Liver (tissue), 10 donors: ENCODE measurements at places on chromosomes 12 and 14. TPM values are rescaled to one million over a fixed set of nuclear protein-coding genes. Genes with fewer than 3 reads are reported as not detected.
A peak's percentile ranks its signal among the peaks of the same experiment; 100 is the strongest.

- no peak for DNase-seq
- no peaks in the 10 kb centered on the region for H3K36me3 ChIP-seq
- H3K4me3 ChIP-seq, result no peak overlapping the region
- H3K27me3 ChIP-seq, result no peaks in the 10 kb centered on the region
- no peaks in the 10 kb centered on the region for H3K4me1 ChIP-seq
Observed at GRCh38 chr12:22874151-22874550, 249.2 kb downstream of the ETNK1 start.

DNA sequence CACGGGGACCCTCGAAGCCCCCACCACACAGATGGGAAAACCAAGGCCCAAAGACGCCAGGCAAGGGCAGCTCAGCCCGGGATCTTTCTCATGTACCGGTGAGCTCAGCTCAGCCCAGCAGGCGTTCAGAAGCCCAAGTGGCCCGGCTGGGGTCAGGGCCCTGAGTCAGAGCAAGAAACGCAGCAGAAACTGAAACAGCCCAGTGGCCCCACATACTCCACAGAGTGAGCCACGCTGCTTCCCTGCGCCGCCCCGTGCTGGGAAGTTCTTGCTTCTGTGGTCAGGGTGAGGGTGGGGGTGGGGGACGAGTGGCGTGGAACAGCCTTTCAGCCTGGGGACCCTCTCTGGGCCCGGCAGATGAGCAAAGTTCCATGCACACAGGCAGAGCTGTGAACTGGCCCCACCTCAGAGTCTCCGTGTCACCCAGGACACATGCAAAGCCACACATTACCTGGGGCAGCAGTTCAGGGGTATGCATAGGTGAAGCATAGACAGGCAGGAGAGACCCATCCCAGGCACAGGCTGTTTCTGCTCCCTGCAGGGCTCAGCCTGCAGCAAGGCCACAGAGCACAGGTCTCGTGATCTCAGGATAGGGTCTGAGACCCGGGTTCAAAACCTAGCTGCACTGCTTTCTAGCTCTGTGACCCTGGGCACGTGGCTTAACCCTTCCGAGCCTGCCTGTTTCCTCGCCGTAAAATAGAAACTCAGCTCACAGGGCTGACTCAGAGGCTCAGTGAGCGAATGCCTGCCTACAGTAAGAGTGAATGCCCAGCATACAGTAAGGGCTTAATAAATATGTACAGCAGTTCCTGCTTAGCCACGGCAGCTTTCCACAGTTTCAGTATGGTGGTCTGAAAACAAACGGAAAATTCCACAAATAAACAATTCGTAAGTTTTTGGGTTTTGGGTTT is 21.6 kb downstream of the NCOR2 start:
- no peaks in the 10 kb centered on the region for H3K27me3 ChIP-seq
- H3K36me3 ChIP-seq, result no peaks in the 10 kb centered on the region
- no peak for DNase-seq
- H3K4me3 ChIP-seq, result no peak overlapping the region
- no peak overlapping the region for H3K27ac ChIP-seq

GRCh38 chr14:61026526-61026925 is 45.5 kb downstream of the SLC38A6 start:
- no peaks in the 10 kb centered on the region for H3K27me3 ChIP-seq
- no peaks in the 10 kb centered on the region for H3K4me1 ChIP-seq
- no peak overlapping the region for H3K27ac ChIP-seq
- H3K36me3 ChIP-seq, result no peaks in the 10 kb centered on the region
- DNase-seq, result no peak
- H3K4me3 ChIP-seq, result no peak overlapping the region

DNA sequence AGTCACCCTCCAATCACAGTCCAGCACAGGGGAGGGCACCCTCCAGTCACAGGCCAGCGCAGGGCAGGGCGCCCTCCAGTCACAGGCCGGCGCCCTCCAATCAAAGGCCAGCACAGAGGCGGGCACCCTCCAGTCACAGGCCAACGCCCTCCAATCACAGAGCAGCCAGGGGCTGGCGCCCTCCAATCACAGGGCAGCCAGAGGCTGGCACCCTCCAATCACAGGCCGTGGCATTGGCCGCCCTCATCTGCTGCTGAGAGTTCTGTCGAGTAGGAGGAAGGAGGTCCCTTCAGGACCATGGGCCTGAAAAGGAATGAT is 26.6 kb downstream of the DDX51 start:
- H3K36me3 ChIP-seq, result peaks cover 27% of the 10 kb centered on the region
- no peak overlapping the region for H3K27ac ChIP-seq
- no peaks in the 10 kb centered on the region for H3K4me1 ChIP-seq
- H3K27me3 ChIP-seq, result no peaks in the 10 kb centered on the region
- H3K4me3 ChIP-seq, result no peak overlapping the region

DNA sequence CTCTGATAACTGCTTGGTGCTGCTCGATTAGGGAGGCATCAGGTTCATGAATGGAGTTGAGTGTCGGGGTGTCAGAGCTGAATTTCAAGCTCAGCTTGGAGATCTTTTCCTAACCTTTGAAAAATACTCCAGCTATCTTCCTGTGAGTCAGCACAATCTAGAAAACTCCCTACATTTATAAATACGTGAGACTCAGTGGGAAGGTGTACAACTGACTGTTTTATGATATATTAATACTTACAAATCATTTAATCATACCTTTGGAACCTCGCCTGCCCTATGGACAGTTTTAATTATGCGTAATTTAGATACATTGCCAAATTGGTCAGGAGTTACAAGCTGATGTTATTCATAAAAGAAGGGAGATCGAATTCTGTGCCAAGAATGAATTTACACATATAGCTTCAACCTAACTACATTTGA is 961 bp downstream of the CMAS start:
- H3K4me1 ChIP-seq, result peaks cover 50% of the 10 kb centered on the region
- no peak for DNase-seq
- H3K36me3 ChIP-seq, result no peaks in the 10 kb centered on the region
- H3K27me3 ChIP-seq, result no peaks in the 10 kb centered on the region
- H3K27ac ChIP-seq, result peak overlapping the region; percentile 86
- peak overlapping the region; percentile 84 for H3K4me3 ChIP-seq

DNA sequence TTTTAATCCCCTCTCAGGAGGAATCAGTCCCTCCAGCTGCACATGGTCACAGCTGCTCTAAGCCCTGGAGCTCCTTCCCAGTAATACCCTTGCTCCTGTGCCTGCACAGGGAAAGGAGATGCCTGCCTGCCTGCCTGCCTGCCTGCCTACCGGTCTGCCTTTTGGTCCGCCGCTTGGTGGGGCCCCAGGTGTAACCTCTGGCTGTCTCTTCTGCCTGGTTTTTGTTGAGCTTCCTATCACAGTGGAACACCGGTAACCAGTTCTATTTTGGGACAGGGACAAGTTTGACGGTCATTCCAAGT is 99.8 kb downstream of the DAD1 start:
- H3K36me3 ChIP-seq, result no peaks in the 10 kb centered on the region
- no peak overlapping the region for H3K27ac ChIP-seq
- no peaks in the 10 kb centered on the region for H3K4me1 ChIP-seq
- H3K27me3 ChIP-seq, result peaks cover 2% of the 10 kb centered on the region

DNA sequence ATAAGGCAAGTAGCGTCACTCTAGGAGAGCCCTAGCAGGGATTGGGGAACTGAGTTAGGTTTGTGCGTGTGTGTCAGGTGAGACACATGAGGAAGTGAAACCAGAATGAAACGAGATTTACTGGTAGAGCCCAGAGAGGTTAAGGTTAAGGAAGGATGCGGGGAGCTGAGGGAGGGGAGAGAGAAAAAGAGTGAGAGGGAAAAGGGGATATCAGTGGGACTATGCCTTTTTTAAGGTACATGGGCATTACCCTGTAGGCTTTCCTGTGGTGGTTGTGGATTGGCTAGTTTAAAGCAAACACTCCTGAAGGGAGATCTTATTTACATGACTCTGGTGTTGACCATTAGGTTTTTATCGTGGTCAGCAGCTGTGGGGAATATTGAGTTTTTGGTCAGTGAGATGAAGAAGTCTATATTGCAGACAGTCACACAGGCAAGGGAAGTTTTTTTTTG is 13.9 kb downstream of the ZDHHC17 start:
- H3K27me3 ChIP-seq, result no peaks in the 10 kb centered on the region
- H3K4me1 ChIP-seq, result no peaks in the 10 kb centered on the region
- DNase-seq, result no peak
- no peak overlapping the region for H3K27ac ChIP-seq

DNA sequence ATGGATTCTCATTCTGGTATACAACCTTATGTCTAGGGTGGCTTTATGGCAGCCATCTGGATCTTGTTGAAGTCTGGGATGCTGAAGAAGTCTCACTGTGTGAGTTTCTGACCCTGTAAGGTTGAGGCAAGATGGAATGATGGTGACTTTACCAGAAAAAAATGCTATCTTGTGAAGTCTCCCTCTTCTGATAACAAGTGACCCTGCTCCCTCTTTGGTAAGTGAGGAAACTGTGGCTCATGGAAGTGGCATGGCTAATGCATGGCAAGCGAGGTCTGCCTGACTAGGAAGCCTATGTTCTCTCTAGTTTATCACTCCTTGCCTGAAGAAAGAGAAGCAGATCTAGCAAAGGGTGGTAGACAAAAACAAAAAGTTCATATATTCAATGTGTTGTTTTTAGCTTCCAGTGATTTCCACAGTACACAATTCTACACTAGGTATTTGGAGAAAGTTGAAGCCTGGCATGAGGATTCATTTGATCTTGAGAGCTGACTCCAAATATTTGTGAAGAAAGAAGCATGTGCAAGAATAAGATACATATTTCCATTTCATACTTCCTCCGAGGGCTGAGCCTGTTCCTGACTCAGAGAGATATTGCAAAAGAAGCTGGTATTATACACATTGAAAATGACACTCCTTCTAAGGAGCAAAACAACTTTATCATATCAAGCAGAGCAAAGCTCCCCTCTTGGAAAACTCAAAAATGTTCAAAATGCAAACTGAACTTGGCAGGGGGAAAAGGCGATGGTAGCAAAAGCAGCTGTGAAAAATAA is 63.6 kb downstream of the HELB start:
- H3K27ac ChIP-seq, result no peak overlapping the region
- DNase-seq, result no peak
- no peaks in the 10 kb centered on the region for H3K36me3 ChIP-seq
- no peak overlapping the region for H3K4me3 ChIP-seq
- H3K27me3 ChIP-seq, result no peaks in the 10 kb centered on the region
- H3K4me1 ChIP-seq, result no peaks in the 10 kb centered on the region

DNA sequence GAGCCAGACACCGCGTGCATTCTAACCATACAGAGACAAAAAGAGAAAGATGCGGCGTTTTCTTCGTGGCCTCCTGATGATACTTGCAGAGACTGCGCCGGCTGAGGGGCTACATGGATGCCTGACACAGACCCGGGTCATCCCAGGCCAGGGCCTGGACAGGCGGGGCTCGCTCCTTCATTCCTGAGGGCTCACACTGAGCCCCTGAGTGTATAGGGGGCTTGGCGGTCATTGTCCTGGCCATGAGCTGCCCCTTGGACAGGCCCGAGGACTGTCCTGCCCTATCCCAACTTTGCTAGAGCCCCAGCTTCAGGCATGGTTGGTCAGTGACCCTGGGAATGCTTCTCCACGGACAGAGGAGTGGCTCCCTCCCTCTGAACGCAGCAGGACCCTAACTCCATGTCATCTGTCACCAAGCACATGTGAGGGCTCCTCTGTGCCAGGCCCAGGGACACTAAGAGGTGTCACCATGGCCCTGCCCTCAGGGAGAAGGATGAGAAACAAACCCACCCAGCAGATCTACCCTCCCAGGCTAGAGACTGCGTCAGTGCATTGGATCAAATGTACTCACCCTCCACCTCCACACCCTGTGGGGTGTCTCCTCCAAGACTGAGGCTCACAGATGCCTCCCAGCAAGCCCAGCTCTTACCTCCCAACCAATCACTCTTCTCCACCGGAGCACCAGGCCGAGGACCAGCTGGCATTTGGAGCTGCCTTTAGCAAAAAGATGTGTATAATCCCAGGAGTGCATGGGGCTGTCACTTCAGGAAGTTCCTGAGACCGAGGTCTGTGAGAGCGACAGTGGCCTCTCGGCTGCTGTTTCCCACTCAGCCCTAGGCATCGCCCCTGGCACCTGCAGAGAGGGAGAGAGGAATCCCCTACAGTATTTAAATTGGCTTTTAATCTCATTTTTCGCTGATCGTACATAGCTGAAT is 102.7 kb downstream of the DICER1 start:
- H3K36me3 ChIP-seq, result no peaks in the 10 kb centered on the region
- H3K27me3 ChIP-seq, result no peaks in the 10 kb centered on the region
- H3K4me1 ChIP-seq, result no peaks in the 10 kb centered on the region
- H3K4me3 ChIP-seq, result no peak overlapping the region

DNA sequence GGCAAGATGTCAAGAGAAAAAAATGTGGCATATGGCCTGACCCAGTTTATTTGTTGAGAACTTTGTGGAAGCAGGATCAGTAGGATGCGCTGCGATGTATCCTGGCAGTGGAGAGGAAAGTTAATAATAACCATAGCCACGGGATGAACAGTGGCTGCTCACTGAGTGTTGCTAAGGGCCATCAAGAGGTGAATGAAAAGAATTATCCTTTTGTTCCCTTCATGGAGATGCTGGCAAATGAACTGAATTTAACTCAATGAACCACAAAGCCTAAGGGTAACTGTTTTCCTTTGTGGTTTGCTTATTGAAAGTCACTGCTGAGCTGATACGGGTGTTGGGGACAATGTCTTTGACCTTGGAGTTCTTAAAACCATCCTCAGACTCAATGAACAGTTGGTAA is 476.5 kb downstream of the APAF1 start:
- no peak overlapping the region for H3K4me3 ChIP-seq
- no peak for DNase-seq
- no peaks in the 10 kb centered on the region for H3K4me1 ChIP-seq
- no peak overlapping the region for H3K27ac ChIP-seq
- no peaks in the 10 kb centered on the region for H3K27me3 ChIP-seq
- no peaks in the 10 kb centered on the region for H3K36me3 ChIP-seq

GRCh38 chr12:122855928-122856831 is 20.9 kb downstream of the HIP1R start:
- H3K27ac ChIP-seq, result no peak overlapping the region
- no peaks in the 10 kb centered on the region for H3K27me3 ChIP-seq
- no peak overlapping the region for H3K4me3 ChIP-seq

DNA sequence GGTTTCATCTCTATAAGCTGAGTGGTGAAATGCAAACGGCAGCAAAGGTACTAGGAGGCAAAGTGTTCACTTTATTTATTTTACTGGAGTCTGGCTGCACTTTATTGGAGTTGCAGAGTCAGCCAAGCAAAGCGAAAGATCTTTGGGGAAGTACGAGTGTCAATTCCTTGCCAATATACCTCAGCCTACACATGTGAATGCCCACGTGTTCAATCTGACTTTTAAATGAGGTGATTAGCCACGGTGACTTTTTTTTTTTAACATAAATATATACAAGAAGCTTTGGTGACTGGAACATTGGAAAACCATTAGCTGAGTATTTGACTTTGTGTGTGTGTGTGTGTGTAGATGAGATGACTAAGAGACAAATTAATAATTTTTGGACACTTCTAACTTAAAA is 178.8 kb downstream of the NTS start:
- no peaks in the 10 kb centered on the region for H3K27me3 ChIP-seq
- H3K36me3 ChIP-seq, result no peaks in the 10 kb centered on the region
- H3K27ac ChIP-seq, result no peak overlapping the region

Gene AMDHD1
- total RNA-seq, result 56.7 TPM

Gene R3HDM2
- 7.4 TPM for total RNA-seq

Gene RNFT2
- 1.4 TPM for total RNA-seq

Gene TDP1
- 10.6 TPM for total RNA-seq

Gene GLS2
- total RNA-seq, result 42.2 TPM

Gene PGF
- total RNA-seq, result 0.61 TPM

Gene MYF6
- total RNA-seq, result not detected
